ENCODE measurements at places on chromosomes 12 and 14. TPM values are rescaled to one million over a fixed set of nuclear protein-coding genes. Genes with fewer than 3 reads are reported as not detected.

GRCh38 chr12:27844366-27845090 is 64.5 kb upstream of the MANSC4 start:
- DNase-seq = no peak
- no peaks in the 10 kb centered on the region for H3K36me3 ChIP-seq
- H3K27me3 ChIP-seq = no peaks in the 10 kb centered on the region

GRCh38 chr14:89760086-89760485 is 194.4 kb downstream of the EFCAB11 start:
- no peaks in the 10 kb centered on the region for H3K36me3 ChIP-seq
- H3K27me3 ChIP-seq = no peaks in the 10 kb centered on the region
- H3K4me3 ChIP-seq = no peak overlapping the region
- no peaks in the 10 kb centered on the region for H3K4me1 ChIP-seq
- no peak overlapping the region for H3K27ac ChIP-seq

DNA sequence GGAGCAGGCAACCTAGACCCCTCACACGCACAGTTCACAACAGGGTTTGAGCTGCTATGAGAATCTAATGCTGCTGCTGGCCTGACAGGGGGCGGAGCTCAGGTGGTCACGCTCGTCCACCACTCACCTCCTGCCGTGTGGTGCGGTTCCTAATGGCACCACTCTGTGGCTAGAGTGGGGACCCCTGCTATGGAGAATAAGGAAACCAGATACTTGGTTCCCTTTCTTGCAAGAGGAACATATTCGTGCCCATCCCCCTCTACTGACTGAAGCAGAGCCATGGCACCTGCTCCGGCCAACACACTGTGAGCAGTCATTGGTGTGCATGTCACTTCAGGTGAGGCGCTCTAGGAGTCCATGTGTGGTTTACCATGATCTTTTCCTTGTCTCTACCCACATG is 30.4 kb upstream of the RIMBP2 start:
- H3K36me3 ChIP-seq = no peaks in the 10 kb centered on the region
- peaks cover 5% of the 10 kb centered on the region for H3K4me1 ChIP-seq
- peaks cover 2% of the 10 kb centered on the region for H3K27me3 ChIP-seq
- no peak overlapping the region for H3K4me3 ChIP-seq
- no peak overlapping the region for H3K27ac ChIP-seq

DNA sequence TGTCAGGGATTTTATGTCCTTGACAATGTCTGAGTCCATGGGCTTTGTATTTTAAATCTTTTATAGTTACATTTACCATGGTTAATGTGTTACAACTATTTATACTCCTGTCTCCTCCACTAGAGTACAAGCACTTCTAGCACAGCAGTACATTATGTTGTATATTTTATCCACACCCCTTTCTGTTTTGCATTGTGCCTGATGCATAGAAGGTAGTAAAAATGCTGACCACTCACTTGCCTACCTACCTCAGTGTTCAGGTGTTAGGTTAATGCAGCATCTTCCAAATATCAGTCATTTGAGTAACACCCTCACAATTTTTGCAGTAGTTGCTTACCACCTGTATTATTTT is 31.1 kb upstream of the SLC38A2 start:
- H3K36me3 ChIP-seq = no peaks in the 10 kb centered on the region
- no peaks in the 10 kb centered on the region for H3K27me3 ChIP-seq
- no peak for DNase-seq
- no peak overlapping the region for H3K27ac ChIP-seq

DNA sequence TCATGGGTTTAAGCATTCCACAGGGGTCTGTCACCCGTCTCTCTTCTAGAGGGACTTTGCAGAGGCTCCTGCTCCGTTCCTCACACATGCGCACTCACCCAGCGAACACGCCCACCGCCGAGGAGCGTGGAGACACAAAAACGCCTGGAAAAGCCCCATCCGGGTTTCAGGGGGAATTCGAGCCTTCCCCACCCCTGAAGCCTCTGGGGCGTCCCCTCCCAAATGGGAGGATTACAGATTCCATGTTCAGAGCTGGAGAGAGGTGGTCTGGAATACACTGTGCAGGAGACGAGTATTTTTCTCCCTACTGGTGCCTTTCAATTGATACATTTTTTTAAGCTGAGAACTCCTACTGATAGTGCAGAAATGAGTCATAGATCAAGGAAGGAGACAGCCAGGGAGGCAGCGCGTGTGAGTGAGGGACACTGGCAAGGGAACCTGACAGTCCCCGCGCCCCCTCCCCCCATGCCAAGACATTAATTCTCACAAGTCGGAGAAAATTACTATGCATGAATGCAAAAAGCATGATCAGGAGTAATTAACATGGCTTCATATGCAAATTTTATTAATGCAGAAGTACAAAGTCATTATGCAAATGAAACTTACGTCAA is 36.9 kb downstream of the BCL11B start:
- H3K36me3 ChIP-seq = no peaks in the 10 kb centered on the region
- DNase-seq = peak; percentile 71
- no peaks in the 10 kb centered on the region for H3K27me3 ChIP-seq
- H3K27ac ChIP-seq = no peak overlapping the region

DNA sequence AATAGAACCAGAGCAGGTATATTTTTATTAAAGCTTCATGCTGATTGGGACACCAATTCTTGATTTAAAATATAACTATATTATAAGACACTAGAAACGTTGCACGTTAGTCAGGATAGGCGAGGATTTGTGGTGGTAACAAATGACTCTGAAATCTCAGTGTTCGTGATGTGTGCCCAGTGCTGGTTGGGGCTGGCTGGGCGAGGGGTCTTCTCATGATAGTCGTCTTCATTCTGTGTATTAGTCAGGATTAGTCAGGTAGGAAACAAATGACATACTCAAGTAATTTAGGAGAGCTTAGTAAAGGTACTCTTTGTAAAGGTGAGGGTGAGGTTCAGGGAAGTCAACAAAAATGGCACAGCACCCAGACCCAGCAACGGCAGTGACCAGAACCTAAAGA is 73.9 kb upstream of the HIF1A start:
- DNase-seq = no peak
- no peak overlapping the region for H3K27ac ChIP-seq
- no peak overlapping the region for H3K4me3 ChIP-seq
- no peaks in the 10 kb centered on the region for H3K4me1 ChIP-seq

DNA sequence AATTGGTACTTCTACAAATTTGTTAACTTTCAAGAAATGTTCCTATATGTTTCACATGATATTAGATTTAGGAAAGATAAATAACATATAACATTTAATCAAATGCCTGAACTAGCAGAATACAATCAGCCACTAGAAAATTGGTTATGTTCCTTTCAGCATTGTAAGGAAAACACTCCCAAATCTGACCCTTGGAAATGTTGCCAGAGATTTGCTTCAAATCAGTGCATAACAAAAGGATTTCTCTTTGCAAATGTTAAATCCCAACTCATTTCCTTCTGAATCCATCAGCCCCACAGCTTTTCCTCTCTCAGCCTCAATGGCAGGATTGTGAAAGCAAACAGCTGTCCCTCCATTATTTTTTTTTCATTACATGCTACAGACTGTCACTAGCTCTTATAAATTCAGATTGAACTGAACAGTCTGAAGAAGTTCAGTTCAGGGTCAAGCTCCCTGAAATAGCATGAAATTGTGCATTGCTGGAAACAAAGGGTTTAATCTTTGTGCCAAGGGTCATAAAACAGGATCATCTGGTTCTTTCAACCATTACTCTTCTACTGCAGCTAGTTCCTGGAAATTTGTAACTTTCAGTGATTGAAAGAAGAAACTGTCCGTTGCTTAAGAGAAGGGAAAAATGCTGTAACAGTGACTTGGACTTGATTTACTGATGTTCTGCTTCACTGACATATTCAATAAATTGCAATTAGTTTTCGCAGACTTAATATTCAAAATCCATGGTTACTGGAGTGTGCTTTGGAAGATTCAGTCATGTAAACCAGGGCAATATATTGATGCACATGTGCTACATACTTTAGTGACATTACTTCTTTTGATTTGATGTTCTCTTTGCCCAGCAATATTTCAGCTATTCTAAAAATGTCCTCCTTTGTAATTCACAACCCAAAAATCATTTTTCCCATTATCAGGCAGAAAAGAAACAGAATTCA is 246.4 kb downstream of the RPL10L start:
- H3K36me3 ChIP-seq = no peaks in the 10 kb centered on the region
- H3K4me3 ChIP-seq = no peak overlapping the region
- H3K27me3 ChIP-seq = no peaks in the 10 kb centered on the region
- no peaks in the 10 kb centered on the region for H3K4me1 ChIP-seq
- no peak overlapping the region for H3K27ac ChIP-seq

- H3K27me3 ChIP-seq = no peaks in the 10 kb centered on the region
- H3K27ac ChIP-seq = peak overlapping the region; percentile 78
- H3K4me1 ChIP-seq = peaks cover 14% of the 10 kb centered on the region
- H3K36me3 ChIP-seq = no peaks in the 10 kb centered on the region
Measured at GRCh38 chr14:35366056-35366451, 38.5 kb downstream of the NFKBIA start.

DNA sequence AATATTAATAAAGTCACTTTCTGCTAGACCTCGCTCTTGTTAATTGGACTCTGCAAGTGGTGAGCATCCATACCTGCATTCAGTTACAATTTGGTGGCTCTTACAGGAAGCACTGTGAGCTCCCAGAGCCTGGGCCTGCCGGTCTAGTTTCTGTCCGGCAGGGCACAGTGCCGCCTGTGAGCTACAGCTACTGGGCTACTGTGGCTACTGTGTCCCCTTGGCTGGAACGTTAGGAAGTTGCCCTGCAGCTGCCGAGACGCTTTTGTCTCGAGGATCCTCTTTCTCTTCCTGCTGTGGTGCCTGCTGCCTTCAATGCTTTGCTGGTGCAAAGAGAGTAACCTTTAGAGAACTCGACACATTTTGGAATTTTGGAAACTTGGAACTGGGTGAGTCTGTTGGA is 44.6 kb upstream of the PTGDR start:
- no peak overlapping the region for H3K27ac ChIP-seq
- no peaks in the 10 kb centered on the region for H3K4me1 ChIP-seq
- DNase-seq = no peak
- no peaks in the 10 kb centered on the region for H3K36me3 ChIP-seq
- no peak overlapping the region for H3K4me3 ChIP-seq
- no peaks in the 10 kb centered on the region for H3K27me3 ChIP-seq

DNA sequence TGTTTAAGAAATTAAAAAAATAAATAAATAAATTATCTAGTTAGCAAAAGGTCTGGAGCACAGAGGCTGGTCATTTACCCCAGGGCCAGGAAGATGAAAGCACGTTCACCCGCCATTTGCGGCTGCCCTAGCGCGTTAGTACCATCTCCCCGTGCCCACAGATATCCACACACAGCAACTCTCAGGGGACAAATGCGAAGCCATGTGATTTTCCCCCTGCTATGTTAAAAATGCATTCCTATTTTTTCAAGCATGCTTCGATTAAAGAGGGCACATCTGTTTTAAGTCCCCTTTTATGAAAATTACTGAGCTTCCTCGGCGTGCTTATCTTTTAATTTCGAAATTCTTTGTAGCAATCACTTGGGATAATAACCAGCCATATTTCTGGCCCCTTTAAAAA is 56.9 kb upstream of the PIWIL1 start:
- H3K4me3 ChIP-seq = no peak overlapping the region
- no peak overlapping the region for H3K27ac ChIP-seq
- no peak for DNase-seq
- H3K27me3 ChIP-seq = peaks cover 5% of the 10 kb centered on the region
- H3K4me1 ChIP-seq = no peaks in the 10 kb centered on the region

DPPA3 gene
- total RNA-seq = not detected

OR6C2 gene
- 0.14 TPM for total RNA-seq
